ENCODE measurements at places on chromosomes 5 and 9.

DNA sequence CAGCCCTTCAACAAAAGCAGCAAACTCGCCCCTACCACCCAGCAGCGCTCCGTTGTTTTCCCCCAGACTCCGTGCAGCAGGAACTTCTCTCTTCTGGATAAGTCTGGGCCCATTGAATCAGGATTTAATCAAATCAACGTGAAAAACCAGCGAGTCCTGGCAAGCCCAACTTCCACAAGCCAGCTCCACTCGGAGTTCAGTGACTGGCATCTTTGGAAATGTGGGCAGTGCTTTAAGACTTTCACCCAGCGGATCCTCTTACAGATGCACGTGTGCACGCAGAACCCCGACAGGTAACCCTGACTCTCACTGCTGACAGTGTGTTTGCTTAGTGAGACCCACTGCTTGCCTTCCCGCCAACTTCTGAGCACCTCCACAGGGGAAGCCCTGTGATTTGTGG is 81.8 kb downstream of the PRDM6 start:
- DNase-seq, result no peak

GRCh38 chr5:68316469-68316868 is 100.9 kb downstream of the PIK3R1 start:
- DNase-seq, result no peak

DNA sequence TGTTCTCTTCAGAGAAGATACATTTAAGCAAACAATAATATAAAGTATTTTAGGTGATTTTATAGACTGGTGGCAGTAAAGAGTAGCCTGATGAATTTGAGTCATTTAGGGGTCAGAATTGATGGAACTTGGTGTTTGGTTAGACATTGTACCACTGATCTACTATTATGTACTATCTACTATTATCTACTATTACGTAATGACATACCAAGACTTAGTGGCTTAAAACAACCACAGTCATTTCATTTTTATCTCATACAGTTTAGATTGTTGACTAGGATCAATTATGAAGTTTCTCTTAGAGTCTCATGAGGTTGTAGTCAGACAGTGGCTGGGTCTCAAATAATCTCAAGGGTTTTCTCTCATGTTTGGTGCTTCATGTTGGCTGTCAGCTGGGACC is 54.0 kb downstream of the PPIP5K2 start:
- DNase-seq, result no peak

DNA sequence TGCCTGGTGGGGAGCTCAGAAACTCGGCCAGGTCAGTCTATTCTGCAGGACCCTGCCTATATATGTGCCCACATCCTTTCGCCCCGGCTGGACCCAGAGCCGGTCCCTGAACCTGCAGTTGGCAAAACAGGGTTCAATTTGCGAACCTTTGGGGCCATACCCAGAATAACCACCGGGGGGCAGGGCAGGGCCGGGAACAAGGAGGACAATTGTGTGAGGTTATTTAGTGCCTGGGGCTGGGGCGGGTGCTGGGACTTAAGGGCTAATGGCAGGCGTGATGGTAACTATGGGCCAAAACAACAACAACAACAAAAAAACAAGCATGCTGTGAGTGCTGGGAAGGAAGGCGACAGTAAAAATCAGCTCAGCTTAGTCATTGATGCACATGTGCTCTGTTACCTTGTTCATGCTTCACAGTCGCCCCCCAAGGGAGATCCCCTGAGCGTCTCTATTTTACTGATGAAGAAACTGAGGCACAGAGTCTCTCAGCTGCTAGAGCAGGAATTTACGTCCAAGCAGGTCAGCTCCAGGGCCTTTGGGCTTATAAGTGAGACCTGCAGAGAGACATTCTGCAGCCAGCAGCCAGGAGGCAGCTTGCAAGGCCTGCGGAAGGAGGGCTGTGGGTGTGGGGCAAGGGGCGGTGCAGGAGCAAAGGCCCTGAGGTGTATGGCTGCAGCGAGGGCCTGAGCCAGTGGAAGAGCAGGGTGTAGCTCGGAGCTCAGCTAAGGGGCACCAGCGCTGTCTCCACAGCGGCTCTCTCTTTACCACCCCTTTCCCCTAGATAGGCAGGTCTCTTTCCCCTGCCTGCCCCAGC is 106.0 kb downstream of the PHF2 start:
- DNase-seq, result peak; percentile 37

- DNase-seq, result no peak
Observed at GRCh38 chr9:34240006-34240405, 61.2 kb downstream of the UBAP1 start.

DNA sequence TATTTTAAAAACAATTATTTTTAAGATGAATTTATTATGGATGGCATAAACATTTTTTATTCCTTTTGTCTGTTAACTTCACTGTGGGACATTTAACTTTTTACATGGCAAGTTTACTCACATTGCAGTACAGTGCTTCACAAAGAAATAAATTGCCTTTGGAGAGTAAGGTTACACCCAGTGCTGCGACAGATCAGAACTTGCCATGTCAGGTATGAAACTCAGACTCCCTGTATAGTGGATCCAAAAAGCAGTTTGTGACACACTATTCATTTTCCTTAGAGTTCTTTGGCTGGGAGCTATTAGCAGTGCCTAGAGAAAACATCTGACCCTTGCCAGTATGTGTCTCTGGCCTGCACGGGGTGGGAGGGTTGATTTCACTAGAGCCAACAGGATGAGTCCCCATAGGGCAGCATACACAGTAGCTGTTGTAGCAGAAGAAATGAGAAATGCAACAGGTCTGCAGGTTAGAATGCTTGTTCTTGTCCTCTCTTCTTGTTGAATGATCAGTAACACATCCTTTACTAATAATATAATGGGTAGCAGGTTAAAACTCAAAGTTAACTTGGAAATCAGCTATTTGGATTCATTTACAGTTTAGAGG is 42.9 kb downstream of the STARD4 start:
- DNase-seq, result no peak

GRCh38 chr5:168984135-168984675 is 316.7 kb downstream of the SLIT3 start:
- no peak for DNase-seq

DNA sequence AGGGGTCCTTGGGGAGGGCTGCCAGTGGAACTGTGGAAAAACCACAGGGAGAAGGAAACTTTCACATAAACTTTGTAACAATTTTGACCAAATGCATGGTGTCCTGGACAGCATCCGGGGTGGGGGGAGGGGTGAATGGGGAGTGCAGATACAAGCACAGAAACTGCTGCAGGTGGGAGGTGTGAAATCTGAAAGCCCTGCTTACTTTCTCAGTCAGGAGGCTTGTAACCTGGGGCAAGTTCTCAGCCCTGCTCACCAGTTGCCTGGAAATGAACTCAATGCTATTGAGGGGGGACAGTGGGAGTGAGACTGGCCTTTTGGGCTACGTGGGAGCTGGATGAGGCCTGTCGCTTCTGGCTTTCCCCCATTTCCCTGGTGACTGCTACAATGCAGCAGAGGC is 694.5 kb upstream of the ZNF608 start:
- no peak for DNase-seq

- peak; percentile 42 for DNase-seq
Observed at GRCh38 chr9:120941046-120941770, 14.6 kb upstream of the TRAF1 start.

DNA sequence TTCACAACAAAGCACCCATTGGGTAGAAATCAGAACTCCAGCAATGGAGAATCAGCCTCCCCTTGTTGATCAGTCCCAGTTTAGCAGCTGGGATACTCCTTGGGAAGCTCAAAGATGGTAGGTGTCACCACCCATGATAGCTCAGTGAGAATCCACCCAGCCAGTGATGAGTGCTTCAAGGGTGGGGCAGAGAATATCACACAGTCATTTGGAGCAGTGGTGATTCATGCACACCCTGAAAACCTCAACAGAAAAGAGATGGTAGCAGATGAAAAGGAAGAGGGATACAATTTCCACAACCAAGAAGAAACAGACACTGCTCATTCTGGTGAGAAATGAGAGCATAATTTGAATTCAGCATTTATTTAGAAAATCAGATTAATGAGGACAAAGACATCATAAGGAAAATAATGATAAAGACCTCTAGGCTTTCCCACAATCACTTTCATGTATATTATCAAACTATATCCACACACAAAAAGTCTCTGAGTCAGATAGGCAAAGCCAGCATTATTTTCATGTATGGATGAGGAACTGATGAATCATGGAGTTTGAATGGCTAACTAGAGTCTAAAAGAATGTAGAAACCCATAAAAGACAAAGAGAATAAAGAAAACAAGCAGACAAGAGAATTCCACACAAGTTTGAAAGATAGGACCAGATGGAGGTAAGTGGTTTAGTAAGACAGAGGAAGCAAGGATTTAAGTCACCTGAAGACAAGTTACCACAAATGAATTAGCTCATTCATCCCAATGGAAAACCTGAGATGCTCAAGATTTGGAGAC is 82.9 kb downstream of the FEM1C start:
- DNase-seq, result peak; percentile 98

GRCh38 chr9:34254141-34254913 is 74.7 kb downstream of the KIF24 start:
- peak; percentile 91 for DNase-seq

DNA sequence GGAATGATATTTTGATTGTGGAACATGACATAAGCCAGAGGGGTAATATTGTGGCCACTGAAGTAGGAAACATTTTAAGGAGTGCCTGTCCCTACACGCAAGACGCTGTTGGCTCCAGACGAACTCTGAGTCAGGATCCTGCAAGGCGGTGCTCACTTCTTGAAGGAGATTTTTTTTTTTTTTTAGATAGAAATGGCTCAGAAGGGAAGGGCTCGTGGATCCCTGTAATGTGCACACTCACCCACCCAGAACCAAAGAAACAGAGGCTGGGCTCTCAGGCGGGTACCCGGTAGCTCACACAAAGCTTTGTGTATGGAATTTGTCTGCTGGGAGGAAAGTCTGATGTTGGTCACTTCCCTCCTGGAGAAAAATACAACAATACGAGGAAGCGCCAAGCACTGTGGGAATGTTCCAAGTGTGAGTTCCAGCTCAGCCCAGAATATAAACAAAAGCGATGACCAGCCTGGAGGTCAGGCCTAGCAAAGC is 25.7 kb downstream of the RAPGEF1 start:
- DNase-seq, result peak; percentile 87

- DNase-seq, result peak; percentile 34
Observed at GRCh38 chr9:34984049-34984448, 5.5 kb upstream of the DNAJB5 start.

- DNase-seq, result no peak
Observed at GRCh38 chr5:148020257-148020988, 43.4 kb upstream of the SPINK5 start.

- no peak for DNase-seq
Observed at GRCh38 chr9:85089188-85089969, 419.9 kb downstream of the NTRK2 start.

DNA sequence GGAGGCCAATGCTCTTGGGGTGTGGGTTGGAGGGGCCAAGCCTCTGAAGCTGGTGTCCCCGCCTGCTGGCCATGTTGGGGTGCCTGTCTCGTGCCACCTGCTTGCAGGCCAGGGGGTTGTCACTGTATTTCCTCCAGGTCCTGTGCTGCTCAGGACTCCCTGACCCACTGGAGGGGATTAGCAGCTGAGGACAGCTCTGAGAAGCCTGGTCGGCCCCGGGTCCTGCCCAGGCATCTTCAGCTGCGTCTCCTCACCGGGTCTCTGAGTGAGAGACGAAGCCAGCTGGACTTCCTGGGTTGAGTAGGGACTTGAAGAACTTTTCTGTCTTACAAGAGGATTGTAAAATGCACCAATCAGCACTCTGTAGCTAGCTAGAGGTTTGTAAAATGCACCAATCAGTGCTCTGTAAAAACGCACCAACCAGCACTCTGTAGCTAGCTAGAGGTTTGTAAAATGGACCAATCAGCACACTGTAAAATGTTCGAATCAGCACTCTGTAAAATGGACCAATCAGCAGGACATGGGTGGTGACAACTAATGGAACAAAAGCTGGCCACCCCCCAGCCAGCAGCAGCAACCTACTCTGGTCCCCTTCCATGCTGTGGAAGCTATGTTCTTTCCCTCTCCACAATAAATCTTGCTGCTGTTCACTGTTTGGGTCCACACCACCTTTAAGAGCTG is 20.6 kb upstream of the SLC9A3 start:
- no peak for DNase-seq

DNA sequence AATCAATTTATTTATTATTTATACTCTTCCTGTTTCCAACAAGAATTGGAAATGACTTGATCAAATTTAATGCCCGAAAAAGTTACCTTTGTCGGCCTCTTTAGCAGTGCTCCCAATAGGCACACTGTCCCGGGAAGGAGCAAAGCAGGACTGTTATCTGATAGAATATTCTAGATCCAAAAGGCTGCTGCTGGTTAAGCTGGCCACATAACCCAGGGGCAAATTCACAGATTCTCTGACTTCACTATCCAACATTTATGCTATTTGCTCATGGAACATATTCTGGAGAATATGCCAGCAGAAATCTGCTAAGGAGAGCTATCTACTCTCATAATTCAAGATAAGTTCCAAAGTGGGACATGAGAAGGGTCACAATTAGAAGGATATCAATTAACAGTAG is 100.2 kb upstream of the DMAC1 start:
- DNase-seq, result no peak

- DNase-seq, result no peak
Observed at GRCh38 chr5:52830650-52831049, 42.9 kb downstream of the ITGA1 start.

- DNase-seq, result no peak
Observed at GRCh38 chr5:73388740-73389139, 59.8 kb downstream of the FOXD1 start.

DNA sequence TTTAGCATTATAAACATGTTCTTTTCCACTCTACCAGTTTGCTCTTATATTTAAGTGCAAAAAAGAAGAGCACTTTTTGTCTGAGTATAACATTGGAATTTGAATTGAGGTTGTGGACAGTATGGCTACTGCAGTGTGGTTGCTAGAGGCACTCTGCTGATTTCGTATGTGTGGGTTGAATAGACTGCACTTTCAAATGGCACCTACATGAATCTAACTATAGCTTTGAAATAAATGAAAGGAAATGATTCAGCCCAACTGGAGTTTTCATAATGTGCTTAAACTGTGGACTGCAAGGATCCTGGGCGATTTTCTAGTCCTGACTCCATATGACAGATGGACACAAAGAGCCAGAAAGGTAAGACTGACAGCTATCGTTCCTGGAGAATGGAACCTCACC is 657.6 kb upstream of the RIOK2 start:
- DNase-seq, result peak; percentile 38

GRCh38 chr5:142063878-142064331 is 44.7 kb upstream of the NDFIP1 start:
- DNase-seq, result peak; percentile 88

- DNase-seq, result peak; percentile 37
Observed at GRCh38 chr9:806285-807156, 35.0 kb upstream of the DMRT1 start.

DNA sequence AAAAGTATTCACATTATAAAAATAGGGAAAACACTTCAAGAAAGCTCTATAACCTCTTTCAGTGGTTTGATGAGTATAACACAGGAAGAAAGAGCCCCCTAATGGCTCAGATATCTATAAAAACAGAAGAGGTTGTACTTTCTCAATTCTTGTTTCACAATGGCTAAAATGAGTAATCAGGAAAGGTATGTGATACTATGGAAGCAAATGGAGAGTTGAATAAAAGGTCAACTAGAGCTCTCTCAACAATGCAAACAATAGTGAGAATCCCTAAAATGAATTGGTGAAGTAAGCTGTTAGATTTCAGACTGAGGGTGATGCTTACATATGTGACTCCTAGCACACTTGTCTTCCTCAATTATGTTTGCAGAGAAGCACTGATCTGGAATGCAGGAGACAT is 584.6 kb upstream of the CDH18 start:
- DNase-seq, result peak; percentile 2

- DNase-seq, result no peak
Observed at GRCh38 chr9:91158286-91158685, 203.4 kb downstream of the AUH start.

GRCh38 chr9:87618931-87619330 is 107.0 kb upstream of the CTSL start:
- DNase-seq, result no peak
